OCI-LY7 (cell line): ENCODE measurements at places on chromosomes 3 and 15. TPM values are rescaled to one million over a fixed set of nuclear protein-coding genes. Genes with fewer than 3 reads are reported as not detected.

GRCh38 chr3:131535131-131535530, 32.4 kb upstream of the MRPL3 start:
- no peak for DNase-seq

- DNase-seq: no peak
Measured at GRCh38 chr3:108119398-108120104, 28.7 kb upstream of the CD47 start.

- DNase-seq: no peak
Measured at GRCh38 chr3:127546554-127546953, 44.0 kb downstream of the TPRA1 start.

DNA sequence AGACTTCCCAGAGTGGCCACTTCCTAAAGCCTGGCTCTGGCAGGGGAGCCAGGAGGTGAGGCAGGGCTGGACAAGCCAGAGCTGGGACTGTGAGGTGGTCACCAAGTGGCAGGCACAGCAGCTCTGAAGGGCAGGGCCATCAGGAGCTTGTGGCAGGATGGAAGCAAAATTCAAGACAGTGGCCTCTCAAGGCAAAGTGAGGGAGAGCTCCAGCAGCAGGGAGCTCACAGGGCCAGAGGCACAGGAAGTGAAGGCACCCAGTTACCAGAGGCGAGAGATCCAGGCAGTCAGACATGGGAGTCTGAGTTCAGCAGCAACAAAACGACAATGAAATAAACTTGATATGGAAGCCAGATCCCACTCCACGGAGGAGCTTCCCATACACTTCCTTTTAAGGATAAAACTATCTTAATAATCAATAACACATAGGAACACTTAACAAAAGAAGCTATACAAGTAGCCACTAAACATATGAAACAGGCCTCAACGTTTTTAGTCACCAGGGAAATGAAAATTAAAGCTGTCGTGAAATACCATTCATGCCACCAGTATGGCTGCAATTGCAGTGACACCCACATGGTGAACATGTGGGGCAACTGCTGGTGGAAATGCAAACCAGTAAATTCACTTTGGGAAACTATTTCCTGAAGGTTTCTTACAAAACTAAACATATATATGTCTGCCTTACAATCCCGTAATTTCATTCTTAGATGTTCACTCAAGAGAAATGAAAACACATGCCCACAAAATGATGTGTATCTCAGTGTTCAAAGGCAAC, 35.4 kb upstream of the TMEM158 start:
- DNase-seq: no peak

GRCh38 chr3:139317660-139318430, 26.0 kb upstream of the MRPS22 start:
- no peak for DNase-seq

DNA sequence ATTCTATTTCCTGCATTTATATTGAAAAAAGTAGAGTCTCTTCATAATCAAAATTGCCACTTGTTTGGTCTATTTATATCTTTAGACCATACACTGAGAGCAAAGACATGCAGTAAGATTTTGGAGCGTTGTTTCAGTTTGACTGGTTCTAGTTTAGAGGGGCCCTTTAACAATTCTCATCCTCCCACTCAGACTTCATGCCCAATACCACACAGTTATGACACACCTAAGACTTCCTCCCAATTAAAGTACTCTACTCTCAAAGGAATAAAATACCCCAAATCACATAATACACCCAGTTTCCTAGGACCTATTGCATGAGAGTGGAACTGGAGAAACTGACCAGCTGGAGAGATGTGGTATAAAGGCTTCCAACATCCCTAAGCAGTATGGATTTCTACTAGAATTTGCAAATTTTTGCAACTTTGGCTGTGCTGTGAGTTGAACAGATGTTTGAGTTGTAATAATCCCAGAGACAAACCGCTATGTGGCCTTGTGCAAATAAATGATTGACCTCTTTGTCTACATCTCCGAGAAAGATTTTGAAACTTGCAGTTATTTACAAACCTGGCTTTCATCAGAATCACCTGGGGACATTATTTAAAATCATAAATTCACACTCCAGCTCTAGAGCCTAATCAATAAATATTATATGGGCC, 170.0 kb upstream of the ROBO2 start:
- no peak for DNase-seq

Gene ZNF660
- total RNA-seq: not detected in 2 replicates
